ENCODE measurements at places on chromosomes 6 and 20.

GRCh38 chr6:90038961-90039653 is 144.8 kb downstream of the GJA10 start:
- DNase-seq, result no peak

DNA sequence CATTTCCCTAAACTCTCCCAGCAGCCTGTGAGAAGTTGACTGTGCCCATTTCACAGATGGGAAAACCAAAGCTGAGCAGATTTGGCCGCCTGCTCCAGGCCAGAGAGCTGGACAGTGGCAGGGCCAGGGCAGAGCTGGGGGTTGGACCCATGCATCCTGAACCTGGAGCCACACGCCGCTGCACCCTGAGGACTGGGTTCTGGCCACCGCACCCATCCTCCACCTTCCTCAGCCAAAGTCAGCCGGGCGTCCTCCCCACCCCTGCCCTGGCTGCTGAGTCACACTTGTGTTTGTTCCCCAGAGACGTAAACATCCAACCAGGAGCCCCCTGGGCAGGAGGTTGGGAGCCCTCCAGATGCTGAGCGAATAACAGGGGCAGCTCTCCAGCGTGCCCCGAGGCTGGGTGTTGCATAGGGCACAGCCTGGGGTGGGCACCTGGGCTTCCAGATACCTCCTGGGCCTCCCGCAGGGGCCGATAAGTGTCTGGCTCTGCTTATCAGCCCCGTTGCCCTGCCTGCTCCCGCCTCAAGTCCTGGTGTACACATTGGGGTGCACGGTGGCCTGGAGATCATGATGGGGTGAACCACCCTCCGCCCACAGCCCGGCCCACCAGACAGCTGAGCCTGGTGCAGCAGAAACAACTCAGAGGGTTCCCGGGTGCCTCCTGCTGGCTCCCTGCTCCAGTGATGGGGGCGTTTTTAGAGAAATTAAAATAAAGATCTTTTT is 23.8 kb downstream of the RBM38 start:
- DNase-seq, result no peak

GRCh38 chr6:14443629-14444268 is 326.2 kb downstream of the CD83 start:
- DNase-seq, result no peak

DNA sequence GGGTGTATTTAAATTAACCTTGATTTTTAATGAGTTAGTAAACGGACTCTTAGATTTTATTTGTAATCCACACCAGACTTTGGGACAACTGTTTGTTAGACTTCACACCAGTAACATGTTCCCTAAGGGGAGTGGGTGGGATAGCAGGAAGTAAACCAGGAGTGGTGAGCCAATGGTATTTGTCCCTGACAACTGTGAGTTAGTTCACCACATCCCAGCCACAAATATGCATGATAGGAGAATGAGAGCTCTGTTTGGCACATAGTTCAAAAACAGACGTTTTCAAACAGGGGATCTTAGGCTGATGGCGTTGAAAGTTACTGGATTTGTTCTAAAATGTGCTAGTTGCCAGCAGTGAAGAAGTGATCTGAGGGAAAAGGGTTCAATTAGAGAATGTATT is 18.7 kb upstream of the COL10A1 start:
- no peak for DNase-seq

DNA sequence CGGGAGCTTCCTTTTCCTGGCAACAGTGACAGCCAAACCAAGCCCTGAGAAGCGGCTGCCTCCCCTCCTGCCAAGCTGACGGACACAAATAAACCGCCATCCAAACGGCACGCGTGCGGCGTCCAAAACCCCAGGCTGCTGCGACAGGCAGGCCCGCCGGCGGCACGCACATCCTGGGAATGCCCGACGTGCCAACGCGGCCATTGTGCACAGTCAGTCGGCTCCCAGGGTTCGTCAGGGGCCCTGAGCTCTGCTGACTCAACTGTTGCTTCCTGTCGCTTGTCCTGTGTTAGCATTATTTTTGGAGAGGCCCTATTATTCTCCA is 6.8 kb downstream of the JAG1 start:
- no peak for DNase-seq
